ENCODE measurements at places on chromosomes 2 and 18.

- no peak for DNase-seq
Observed at GRCh38 chr18:46672062-46672970, 15.3 kb upstream of the LOXHD1 start.

GRCh38 chr2:127535422-127535901 is at the start of gene MYO7B:
TSS of gene MYO7B (plus strand) at chr2:127535683. CDS start at chr2:127559723, 24,040 bp downstream.
- no peak for DNase-seq

DNA sequence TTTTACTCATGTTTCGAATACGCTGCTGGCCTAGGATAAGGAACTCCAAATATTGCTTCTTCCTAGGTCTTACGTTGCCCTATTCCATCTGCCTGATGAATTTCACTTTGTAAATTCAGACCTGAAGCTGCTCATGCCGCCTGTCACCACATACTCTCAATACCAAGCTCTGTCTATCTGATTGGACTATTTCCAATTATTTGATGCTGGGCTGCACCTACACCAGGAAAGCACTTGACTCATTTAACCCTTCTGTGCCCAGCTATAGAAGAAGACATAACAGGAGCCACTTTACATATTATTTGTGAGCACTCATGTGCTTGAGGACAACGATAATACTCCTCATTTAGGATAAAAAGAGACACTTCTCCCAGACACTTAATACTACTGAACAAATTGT is 1293.9 kb upstream of the LRRTM1 start:
- no peak for DNase-seq

- DNase-seq: no peak
Observed at GRCh38 chr18:77529492-77530176, 280.0 kb downstream of the GALR1 start.

DNA sequence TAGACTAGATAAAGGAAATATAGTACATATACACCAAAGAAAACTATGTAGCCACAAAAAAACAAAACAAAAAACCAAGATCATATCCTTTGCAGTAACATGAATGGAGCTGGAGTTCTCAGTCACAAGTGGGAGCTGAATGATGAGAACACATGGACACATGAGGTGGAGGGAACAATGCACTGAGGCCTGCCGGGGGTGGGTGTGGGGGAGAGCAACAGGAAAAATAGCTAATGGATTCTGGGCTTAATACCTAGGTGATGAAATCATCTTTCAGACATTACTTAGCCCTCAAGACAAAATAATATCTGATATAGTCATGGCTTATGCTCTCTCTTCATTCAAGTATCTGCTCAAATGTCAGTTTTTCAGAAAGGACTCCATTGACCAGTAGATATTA is 930.6 kb downstream of the LRP1B start:
- DNase-seq: no peak

- DNase-seq: no peak
Observed at GRCh38 chr2:187934236-187934635, 357.4 kb upstream of the GULP1 start.

DNA sequence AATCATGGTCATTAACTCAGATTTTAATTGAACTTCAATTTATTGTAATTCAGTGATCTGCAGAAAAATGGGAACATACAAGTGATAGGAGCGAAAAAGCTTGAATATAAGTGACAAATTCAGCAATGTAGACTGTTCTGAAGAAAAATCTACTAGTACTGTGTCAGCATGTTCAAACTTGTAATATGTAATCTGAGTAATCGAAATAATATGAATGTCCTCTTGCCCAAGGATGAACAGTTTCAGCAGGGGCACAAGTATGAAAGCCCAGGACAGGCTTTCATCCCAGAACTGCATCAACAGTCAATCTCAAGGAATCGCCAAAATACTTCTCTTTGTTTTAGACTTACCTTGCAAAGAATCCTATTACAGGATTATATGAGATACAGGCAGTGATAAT is 1110.5 kb downstream of the LRP1B start:
- DNase-seq: no peak

DNA sequence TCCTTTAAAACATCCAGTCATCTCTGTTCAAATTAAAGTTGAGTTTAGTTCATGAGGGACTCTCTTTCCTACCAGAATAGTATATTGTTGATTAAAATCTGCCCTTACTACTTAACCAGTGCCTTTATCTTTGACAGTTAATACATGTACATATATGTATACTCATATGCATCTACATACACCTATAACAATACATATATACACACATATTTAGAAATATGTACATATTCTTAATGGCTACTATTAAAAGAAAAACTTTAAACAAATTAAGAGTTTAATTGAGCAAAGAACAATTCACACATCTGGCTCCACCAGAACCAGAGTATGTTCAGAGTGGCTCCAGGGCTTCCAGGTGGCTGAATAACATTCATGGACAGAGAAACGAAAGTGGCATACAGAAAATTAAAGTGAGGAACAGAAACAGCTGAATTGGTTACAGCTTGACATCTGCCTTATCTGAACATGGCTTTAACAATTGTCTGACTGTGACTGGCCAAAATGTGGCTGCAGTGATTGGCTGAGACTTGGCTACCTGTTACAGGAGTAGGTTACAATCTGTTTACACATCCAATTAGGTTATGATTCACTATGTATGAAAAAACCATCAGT is 38.8 kb downstream of the ZNF519 start:
- no peak for DNase-seq

DNA sequence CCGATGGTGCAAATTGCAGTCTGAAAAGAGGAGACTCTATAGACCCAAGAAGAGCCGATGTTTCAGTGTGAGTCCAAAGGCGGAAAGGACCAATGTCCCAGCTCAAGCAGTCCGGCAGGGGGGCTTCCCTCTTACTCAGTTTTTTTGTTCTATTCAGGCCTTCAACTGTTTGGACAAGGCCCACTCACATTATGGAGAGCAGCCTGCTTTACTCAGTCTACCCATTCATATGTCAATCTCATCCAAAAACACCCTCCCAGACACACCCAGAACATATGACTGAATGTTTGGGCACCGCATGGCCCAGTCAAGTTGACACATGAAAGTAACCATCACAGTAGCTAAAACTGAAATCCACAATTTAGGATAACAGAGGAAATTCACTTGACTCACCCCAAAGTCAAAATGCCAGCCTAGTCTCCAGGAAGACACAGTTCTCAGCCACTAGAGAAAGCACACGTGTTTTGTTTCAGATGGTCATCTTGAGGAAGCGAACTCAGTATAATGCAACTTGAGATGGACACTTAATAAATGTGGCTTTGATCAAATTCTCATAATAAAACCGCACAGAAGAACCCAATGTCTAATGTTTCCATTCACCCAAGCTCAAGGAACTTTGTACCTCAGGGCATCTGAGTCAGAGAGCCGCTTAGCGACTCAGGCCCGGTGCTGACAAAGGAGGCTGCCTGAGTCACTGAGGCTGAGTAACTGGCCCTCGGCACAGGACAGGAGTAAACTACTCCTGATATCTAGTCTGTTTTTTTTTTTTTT is 2.4 kb downstream of the FHL2 start:
- DNase-seq: no peak

- no peak for DNase-seq
Observed at GRCh38 chr2:239420082-239420481, 19.3 kb upstream of the HDAC4 start.

GRCh38 chr2:73762571-73762970 is 17.3 kb downstream of the DUSP11 start:
- no peak for DNase-seq

DNA sequence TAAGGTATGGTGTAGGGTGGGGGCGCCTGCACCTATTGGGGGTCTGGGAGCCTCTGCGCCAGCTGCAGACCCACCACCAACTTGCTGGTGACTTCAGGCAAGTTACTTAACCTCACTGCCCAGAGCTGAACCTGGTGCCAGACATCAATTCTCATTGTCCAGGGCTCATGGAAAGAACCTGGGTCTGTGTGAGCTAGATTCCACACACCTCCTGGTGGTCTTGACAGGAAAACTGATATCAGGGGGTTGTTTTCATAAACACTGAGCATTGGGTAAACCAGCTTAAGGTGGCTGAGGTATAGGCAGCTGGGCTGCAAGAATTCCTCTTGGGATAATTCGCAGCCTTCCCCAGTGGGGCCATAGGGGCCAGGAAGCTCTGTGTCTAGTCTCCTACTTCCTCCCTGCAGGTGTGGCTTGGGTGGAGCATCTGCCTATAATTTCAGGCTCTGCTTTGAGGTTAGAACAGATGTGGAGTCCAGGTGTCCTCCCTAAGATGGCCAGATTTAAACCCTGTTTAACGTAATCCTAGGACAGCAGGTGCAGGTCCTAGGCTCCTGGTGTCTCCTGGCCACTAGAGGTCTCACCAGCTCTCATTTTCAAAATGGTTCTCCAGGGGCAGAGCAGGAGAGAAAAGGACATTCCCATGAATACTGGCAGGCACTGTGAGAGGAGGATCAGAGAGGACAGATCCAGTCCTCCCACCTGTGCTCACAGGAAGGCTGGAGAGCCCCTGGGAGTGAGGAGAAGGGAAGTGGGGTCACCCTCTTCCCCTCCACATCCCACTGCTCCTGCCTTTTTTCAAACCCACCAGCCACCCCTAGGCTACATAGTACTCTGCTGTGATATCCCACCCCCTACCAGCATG is 100.4 kb upstream of the SMAD2 start:
- no peak for DNase-seq

DNA sequence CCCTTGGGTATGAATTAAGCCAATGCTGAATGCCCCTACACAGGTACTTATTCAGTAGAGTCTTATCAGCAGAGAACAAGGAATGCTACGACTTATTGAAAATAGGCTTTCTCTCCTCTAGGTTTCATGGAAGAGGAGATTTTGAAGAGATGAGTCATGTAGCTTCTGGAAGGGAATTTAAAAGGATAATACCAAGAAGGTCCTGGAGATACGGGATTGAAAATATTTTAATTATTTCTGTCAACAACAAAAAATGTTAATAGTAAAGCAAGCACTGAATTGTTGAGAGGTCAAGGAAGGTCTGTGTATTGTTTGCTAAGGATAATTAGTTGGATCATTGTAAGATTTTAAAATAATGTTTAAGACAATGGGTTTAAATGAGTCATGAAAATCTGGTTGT is 293.0 kb upstream of the SPHKAP start:
- DNase-seq: no peak

DNA sequence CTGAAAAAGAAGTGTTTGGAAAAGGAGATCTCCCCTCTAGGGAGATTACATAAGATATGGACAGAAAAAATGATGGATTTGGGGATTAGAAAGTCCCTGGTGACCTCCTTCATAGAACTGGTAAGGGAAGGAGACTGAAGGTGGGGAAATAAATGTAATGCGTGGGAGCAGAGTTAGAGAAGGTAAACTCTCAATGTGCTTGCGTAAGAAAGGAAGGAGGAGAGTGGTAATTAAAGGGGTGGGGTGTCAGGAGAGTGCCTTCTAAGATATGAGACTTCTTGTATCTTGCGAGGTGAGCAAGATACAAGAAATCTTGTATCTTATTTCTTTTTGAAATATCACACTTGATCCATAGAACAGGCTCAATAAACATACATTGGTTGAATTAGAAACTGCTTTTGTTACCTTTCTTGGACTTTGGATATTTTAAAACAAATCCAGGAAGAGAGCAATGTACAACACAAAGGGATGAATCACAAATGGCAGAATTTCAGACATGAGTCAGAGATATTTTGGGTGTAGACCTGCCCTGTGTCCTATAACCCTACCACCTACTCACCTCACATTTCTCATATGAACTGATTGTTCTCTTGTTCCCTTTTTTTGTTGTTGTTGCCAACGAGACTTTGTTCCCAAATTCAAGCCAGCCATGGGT is 342.4 kb downstream of the INSIG2 start:
- no peak for DNase-seq

GRCh38 chr18:55853268-55853667 is 265.3 kb upstream of the TCF4 start:
- no peak for DNase-seq

- DNase-seq: no peak
Observed at GRCh38 chr2:100554798-100555407, 7.9 kb upstream of the PDCL3 start.

DNA sequence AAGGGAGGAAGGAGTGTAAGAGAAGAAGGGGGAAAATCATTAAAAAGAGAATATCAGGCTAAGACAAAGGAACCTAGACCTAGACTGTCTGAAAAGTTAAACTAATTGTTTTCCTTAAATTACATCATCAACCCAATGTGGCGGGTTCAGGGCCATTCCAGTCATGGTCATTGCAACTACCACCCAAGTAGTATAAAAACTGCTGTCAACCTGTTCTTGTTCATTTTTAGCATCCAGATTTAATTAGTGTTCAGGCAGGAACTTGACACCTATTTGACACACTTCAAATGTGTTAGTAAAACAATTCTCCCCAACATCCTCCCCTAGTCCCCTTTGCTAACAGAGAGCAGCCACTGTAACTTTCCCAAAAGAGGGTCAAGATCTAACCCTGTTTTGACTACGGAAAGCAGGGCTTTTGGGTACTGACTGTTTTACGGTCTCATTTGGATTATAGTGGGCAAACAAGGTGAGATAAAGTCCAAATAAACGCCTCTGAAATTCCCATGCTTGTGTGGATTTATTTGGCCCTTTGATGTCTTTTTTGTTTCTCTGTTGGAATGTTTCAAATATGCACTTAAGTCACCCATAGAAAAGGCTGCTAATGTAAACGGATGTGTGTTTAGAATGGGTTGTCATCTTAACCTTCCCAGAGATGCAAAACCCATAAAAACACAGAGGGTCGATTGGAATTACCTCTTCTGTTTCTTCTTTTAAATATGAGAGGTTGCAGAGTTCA is 19.3 kb upstream of the TANC1 start:
- no peak for DNase-seq

- no peak for DNase-seq
Observed at GRCh38 chr2:53545604-53546003, 222.0 kb upstream of the CHAC2 start.

GRCh38 chr2:235977445-235977844 is 190.7 kb downstream of the GBX2 start:
- no peak for DNase-seq

- no peak for DNase-seq
Observed at GRCh38 chr2:234710587-234710986, 213.7 kb upstream of the ARL4C start.

DNA sequence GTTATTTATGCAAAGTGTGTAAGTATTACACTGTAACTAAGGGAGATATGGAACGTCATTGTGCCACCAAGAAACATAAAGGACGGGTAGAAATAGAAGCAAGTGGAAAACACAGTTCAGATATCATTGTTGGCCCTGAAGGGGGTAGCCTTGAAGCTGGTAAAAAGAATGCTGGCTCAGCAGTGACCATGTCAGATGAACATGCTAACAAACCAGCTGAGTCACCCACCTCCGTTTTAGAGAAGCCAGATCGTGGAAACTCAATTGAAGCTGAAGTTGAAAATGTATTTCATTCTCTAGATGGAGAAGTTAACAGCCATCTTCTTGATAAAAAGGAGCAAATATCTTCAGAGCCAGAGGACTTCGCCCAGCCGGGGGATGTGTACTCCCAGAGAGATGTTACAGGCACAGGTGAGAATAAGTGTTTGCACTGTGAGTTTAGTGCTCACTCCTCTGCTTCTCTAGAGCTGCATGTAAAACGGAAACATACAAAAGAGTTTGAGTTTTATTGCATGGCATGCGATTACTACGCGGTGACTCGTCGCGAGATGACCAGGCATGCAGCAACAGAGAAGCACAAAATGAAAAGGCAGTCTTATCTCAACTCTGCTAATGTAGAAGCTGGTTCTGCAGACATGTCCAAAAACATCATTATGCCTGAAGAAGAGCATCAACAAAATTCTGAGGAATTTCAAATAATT is 36.1 kb downstream of the ZNF407 start:
- DNase-seq: no peak
